ENCODE measurements at places on chromosomes 3 and 15.

GRCh38 chr3:32973982-32974381 lies 22.5 kb downstream of the CCR4 start:
- no peak for DNase-seq

GRCh38 chr3:113354307-113354706 lies 87.0 kb downstream of the CFAP44 start:
- DNase-seq: no peak

GRCh38 chr15:33586786-33587697 lies 276.3 kb downstream of the RYR3 start:
- no peak for DNase-seq

DNA sequence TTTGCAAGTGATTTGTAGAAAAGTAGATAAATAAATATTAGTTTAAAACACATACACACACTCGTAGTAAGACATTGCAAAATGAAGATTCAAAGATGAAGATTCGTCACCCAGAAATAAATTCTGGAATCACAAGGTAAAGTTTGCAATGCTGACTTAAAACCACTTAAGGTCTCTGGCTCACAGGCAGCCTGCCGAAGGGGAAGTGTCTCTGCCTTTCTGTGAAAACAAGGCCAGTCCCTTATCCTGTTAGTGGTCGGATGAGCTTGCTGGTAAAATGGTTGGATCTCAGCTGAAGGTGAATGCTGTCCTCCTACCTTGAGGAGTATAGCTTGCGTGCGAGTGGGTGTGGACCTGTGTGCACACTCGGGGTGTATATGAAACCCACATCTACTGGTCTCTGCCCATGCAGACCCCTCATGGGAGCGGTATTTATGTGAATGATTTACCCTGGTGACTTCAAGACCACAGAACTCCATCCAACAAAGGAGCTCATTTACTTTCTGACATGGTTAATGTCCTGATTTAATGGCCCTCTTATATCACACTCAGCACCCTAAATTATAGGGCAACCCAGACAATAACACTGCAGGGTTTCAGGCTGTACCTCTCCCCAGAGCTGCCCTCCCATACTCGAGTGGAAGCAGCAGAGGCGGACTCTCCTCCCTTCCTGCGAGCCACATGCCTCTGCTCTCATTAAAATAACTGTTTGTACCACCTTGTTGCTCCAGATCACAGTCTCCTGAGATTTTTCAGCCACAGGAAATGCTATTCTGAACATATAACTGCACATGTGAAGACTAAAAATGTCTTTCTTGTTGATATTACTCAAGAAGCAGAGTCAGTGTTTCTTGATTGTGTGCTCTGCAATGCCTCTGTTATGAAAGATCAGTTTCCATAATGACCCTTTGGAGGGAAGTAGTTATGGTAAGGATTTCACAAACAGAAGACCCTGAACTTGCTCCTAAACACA lies 45.9 kb upstream of the ALDH1A3 start:
- no peak for DNase-seq

DNA sequence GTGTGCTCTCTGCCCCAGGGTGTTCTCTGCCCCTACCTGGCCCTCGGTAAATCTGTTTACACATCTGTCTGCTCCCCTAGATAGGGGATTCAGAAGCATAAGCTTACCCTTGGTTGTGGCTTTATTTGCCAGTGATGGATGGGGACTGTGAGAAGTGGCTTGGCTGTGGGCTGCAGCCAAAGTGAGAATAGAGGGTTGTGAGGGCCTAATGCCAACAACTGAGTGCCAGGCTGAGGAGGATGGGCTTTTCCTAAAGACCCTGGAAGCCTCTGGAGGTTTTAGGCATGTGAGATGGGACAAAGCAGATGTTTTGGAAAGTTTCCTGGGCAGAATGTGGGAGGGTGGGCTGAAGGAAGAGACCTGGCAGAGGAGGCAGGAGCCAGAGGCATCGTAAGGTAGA lies 15.4 kb upstream of the APEH start:
- no peak for DNase-seq

DNA sequence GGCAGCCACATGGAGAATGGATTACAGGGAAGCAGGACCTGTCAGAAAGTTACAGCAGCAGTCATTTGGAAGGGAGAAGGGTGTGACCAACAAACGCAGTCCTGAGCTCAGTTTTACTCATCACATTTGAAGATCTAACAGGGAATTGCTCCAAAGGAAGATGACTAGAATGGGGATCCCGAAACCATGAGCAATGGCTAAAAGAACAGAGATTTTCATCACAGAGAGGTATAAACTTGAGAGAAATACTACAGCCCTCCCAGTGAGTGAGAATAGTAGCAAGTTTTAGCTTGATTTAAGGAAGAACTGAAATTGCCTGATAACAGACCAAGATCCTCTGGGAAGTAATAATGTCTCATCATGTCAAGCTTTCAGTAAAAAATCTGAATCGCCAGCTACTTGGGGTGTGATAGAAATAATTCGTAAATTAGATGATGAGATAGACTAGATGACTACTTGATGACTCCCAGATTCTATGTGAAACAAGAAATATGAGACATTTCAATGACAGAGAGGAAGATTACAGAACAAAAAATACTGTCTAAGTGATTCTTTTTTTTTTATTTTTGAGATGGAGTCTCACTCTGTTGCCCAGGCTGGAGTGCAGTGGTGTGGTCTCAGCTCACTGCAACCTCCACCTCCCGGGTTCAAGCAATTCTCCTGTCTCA lies 16.9 kb downstream of the CD47 start:
- DNase-seq: no peak

DNA sequence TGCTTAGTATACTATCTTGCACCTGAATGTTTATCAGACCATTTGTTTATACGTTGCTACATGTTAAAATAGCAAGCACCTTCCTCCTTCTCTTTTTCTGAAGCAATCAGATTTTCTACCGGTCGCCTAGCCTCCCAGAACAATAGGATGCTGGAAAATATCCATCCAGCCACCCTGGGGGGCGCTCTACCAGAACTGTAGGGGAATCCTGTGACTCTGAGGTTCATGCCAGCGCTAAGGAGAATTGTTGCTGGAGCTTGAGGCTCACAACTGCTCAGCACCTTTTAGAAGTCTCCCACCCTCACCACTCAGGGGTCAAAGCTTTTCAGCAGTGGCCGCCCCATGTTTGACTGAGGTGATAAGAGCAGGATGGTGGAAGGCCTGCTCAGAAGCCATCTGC lies 27.5 kb downstream of the SQOR start:
- no peak for DNase-seq

GRCh38 chr3:24678421-24678865 lies 183.8 kb upstream of the THRB start:
- no peak for DNase-seq

DNA sequence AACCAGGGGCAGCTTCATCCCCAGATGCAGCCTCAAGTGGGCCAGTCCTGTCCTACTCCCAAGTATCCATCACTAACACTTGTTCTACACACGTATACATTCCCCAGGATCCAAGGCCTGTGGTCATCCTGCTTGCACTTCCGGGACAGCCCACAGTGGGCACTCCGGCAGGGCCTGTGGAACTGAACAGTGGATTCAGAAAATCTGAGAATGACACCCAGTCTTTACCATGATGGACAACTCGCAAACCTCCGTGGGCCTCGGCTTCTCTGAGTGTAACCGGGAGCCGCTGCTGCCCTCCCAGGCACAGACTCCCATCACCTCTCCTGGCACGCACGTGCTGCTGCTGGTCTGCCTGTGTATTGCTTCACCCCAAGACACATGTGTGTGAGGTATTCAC lies 59.6 kb downstream of the ATP10A start:
- DNase-seq: no peak

DNA sequence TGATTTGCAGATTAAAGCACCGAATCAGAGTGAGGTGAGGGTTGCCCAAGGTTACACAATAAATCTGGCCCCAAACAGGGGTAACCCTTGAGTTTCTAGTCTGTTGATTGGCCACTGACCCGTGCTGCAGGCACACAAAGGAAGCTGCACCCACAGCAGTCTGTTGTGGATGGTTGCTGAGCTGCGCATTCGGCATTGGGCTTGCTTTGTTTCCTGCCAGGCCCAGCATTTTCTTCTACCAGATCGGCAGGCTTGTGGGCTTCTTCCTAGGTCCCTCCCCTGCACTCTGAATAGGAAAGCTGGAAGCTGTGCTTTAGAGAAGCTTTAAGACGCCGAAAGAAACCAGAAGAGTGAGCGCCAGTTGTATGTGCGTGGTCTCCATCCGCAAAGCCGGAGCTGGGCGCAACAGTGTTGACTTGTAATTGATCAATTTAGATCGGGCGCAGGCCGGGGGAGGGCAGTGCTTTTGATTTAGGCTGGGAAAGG lies 12.1 kb downstream of the B3GNT5 start:
- peak; percentile 68 for DNase-seq

DNA sequence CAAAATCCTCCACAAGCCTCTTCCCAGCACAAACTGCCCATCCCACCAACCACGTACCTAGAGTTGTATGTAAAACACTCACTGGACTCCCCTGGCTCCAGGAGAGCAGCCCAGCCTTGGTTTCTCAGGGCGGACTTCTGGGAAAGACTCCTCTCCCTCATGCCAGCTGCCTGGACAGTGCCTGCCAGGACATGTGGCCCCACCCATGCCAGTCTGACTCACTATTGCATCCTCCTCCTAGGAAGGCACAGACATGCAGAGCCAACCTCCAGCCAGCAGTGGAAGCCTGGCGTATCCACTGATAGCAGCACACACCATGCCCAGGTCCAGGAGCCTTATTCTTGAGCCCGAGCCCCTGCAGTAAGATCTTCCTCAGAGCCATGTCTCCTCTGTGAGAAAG lies 8.6 kb downstream of the PKM start:
- DNase-seq: no peak

GRCh38 chr3:123790254-123791072 lies 93.7 kb downstream of the MYLK start:
- no peak for DNase-seq

GRCh38 chr15:34812369-34812768 lies 17.0 kb upstream of the ACTC1 start:
- no peak for DNase-seq

- no peak for DNase-seq
Observed at GRCh38 chr3:29747991-29748390, 467.1 kb downstream of the RBMS3 start.

GRCh38 chr3:139935016-139935865 lies at the start of gene CLSTN2:
Gene CLSTN2, plus strand, starts transcription at chr3:139935185.
- peak; percentile 93 for DNase-seq

GRCh38 chr3:105255350-105255749 lies 111.4 kb upstream of the ALCAM start:
- no peak for DNase-seq

DNA sequence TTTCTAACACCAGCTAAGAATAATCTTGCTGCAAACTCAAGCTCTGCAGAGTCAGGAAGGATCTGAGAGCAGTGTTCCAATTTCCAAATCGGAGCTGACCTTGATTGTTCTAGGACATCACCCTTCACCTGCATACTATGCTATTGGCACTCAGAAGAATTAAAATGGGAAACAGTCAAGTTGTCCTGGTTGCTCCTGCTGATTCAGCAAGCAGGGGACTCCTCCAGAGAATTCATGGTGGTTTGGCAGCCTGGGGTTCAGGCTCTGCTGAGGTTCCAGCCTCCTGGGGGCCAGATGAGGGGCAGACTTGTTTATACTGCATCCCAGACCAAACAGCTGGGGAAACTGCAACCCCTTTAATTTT lies 213.7 kb upstream of the ADAMTS9 start:
- no peak for DNase-seq

- peak; percentile 88 for DNase-seq
Observed at GRCh38 chr3:130811557-130811956, 64.9 kb upstream of the PIK3R4 start.

GRCh38 chr3:141289228-141289772 lies 57.7 kb downstream of the PXYLP1 start:
- DNase-seq: no peak

DNA sequence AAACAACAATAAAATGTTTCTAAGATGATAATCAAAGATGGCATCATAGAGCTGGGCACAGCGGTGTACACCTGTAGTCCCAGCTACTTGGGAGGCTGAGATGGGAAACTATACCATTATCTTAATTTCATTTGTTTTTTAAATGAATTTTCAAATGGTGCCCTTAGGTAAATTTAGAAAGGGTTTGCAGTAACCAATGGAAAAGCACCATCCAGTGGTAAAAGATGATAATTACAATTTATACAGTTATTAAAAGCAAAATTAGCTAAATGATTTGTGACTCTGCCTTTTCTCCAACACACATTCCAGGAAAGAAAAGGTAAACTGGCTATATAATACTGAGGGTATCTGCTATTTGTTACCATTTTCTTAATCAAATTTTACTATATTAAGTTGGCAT lies 14.4 kb upstream of the ANKRD28 start:
- no peak for DNase-seq

DNA sequence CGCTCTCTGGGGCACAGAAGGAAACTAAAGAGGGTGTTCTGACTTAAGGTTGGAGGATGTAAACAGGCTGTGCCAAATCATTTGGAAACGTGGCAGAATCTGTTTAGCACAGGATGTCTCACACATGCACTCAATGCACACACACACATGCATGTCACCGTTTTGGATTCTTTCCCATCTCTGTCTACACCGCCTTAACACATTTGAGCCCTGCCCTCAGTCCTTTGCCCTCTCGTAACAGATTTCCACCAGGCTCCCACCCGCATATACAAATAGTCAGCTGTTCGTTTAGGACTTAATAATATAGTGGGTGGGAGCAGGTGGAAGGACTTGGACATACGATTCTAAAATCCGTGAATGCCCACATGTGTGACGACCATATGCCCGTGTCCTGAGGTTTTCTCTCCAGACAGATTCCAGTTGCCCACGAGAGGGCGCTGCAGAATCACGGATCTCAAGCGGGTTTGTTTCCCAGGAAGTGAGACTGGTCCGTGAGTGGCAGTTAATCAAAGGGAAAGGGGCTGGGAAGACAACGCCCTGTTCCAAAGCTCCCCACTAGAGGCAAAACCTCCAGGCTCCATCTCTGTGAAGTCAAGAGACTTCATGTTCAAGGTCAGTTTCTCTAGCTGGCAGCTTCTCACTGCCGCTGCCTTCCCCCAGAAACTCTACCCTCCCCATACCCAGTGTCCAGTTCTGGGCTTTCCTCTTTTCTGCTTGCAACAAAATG lies 44.5 kb downstream of the NOX5 start:
- DNase-seq: peak; percentile 91

GRCh38 chr3:142117056-142117851 lies 32.1 kb downstream of the TFDP2 start:
- peak; percentile 29 for DNase-seq

Data from NCI-H1436 (cell line).